Osteocyte (in vitro differentiated cells): ENCODE measurements at places on chromosomes 12 and 14. TPM values are rescaled to one million over a fixed set of nuclear protein-coding genes. Genes with fewer than 3 reads are reported as not detected.
A peak's percentile ranks its signal among the peaks of the same experiment; 100 is the strongest.

The WNT5B gene
- 88.7 and 99.5 TPM in 2 replicates for total RNA-seq

The RTL1 gene
- not detected in 2 replicates for total RNA-seq

The MYF6 gene
- total RNA-seq: not detected in 2 replicates

The PYGL gene
- 36.1 and 37.3 TPM in 2 replicates for total RNA-seq

The OVCH1 gene
- total RNA-seq: 0.46 and 0.52 TPM in 2 replicates

The SPRING1 gene
- 36.9 and 37.7 TPM in 2 replicates for total RNA-seq

The DTX1 gene
- total RNA-seq: not detected in 2 replicates

The NR1H4 gene
- total RNA-seq: not detected in 2 replicates

DNA sequence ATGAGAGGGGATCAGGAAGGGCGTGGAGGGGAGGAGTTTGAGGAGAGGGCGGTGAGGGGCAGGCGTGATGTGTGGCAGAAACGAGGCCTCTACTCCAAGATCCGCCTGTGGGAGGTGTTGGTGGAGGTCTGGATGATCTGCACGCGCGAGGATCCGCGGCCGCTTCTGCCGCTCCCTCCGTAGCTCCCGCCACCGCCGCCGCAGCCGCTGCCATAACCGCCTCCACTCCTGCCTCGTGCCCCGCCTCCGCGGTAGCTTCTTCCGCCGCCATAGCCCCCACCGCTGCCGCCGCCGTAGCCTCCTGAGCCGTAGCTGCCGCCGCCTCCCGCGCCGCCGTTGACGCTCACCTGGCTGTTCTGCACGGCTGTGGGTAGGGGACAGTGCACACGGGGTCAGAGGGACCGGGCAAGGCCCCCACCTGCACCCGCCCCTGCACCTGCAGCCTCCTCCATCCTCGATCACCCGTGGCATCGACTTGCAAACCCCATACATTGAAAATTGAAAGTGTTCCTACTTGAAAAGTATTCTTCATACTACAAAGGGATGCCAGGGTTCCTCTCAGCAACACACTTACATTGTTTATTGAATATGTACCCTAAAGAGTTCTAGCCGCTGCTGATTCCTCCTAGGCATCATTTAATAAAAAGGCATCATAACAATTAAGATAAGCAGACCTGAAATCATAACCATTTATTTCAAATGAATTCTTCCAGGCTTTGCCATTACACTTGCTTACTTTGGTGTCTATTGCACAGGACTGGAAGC, 11.1 kb upstream of the KRT1 start:
- no peak for DNase-seq

DNA sequence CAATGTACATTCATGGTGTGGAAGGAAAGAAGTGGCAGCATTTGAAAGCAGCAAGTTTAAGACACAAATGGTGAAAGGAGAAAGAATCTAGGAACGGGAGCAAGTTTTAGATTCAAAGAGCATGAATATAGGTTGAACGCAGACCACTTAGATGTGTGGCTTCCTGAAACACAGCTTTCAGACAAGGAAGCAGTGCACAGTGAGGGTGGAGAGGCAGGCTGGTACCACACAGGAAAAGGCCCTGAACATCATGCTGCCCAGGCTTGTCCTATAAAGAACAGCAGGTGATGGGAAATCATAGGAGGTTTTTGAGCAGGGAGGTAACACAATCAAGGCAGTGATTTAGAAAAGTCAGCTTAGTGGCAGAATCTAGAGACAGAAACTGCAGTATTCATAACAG, 35.6 kb downstream of the GNS start:
- no peak for DNase-seq

DNA sequence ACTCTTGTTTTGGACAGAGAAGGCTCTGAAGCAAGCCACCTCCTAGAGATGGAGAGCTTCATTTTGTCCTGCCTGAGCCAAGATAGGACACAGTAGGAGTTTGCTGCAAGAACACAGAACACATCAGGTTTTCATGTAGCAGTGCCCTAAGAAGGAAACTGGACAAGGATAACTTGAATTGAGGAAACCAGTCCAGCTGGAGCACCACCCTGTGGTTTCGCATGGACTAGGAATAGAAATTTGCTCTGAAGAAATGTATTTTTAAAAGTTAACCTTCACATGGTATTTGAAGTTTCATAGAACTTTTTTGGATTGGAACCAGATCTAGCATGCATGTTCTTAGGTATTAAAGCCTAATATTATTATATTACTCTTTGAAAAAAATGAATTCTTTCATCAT, 68.8 kb downstream of the RERG start:
- no peak for DNase-seq

- peak; percentile 62 for DNase-seq
Observed at GRCh38 chr14:49945448-49946319, 52.8 kb downstream of the ARF6 start.

- DNase-seq: no peak
Observed at GRCh38 chr12:11631288-11631687, 18.2 kb upstream of the ETV6 start.

GRCh38 chr14:53979747-53980642, 23.4 kb upstream of the BMP4 start:
- no peak for DNase-seq

- DNase-seq: no peak
Observed at GRCh38 chr14:54002653-54003052, 46.0 kb upstream of the BMP4 start.

GRCh38 chr12:126915309-126915708, 1351.7 kb upstream of the TMEM132C start:
- no peak for DNase-seq

GRCh38 chr12:113827539-113828114, 138.5 kb downstream of the RBM19 start:
- DNase-seq: no peak

GRCh38 chr14:31465111-31465510, 7.8 kb upstream of the DTD2 start:
- no peak for DNase-seq

GRCh38 chr12:91098461-91098860, 12.8 kb downstream of the LUM start:
- DNase-seq: no peak

DNA sequence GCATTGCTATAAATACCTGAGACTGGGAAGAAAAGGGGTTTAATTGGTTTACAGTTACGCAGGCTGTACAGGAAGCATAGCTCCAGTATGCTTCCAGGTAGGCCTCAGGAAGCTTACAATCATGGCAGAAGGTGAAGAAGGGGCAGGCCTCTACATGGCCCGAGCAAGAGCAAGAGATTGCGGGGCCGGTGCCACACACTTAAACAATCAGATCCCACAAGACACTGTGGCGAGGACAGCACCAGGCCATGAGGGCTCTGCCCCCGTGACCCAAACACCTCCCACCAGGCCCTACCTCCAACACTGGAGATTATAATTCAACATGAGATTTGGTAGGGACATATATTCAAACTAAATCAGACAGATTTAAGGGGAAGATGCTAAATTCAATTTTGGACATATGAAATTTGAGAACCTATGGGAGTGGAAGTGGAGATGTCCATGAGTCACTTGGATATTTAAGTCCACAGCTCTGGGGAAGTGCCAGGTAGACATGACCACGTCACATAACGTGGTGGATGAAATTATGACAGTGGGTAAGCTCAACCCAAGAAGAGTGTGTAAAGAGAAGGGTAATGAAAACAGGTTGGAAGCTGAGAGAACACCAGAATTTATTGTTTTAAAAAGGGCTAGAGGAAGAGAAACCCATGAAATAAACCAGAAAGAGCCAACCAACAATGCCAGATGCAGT, 1.5 kb upstream of the LTA4H start:
- DNase-seq: no peak
